GM12878 (cell line): ENCODE measurements at places on chromosomes 13 and 19. TPM values are rescaled to one million over a fixed set of nuclear protein-coding genes. Genes with fewer than 3 reads are reported as not detected.

SPTBN4 gene
- 0.64 and 1.1 TPM in 2 replicates for polyA plus RNA-seq

ACER1 gene
- not detected in 2 replicates for polyA plus RNA-seq

SIGLEC11 gene
- not detected in 2 replicates for polyA plus RNA-seq

CATSPERD gene
- 0.19 and 0.21 TPM in 2 replicates for polyA plus RNA-seq

MVB12A gene
- 34.7 and 42.3 TPM in 2 replicates for polyA plus RNA-seq

SHISA2 gene
- not detected in 2 replicates for polyA plus RNA-seq

FAM124A gene
- not detected in 2 replicates for polyA plus RNA-seq

ZNF112 gene
- polyA plus RNA-seq = 0.04 and 0.07 TPM in 2 replicates

CYP2S1 gene
- 0.28 TPM in 1 of 2 replicates, not detected in the other for polyA plus RNA-seq

LHB gene
- polyA plus RNA-seq = 0.45 and 0.60 TPM in 2 replicates

CEACAM18 gene
- polyA plus RNA-seq = not detected in 2 replicates

SPIB gene
- 44.1 and 60.2 TPM in 2 replicates for polyA plus RNA-seq

ZNF415 gene
- not detected in 2 replicates for polyA plus RNA-seq

PRX gene
- polyA plus RNA-seq = 0.27 and 0.29 TPM in 2 replicates

POLR2I gene
- polyA plus RNA-seq = 251 and 256 TPM in 2 replicates

SHANK1 gene
- not detected in 2 replicates for polyA plus RNA-seq

CEACAM3 gene
- polyA plus RNA-seq = not detected in 2 replicates

GPR4 gene
- not detected in 2 replicates for polyA plus RNA-seq

DCLK1 gene
- polyA plus RNA-seq = not detected in 2 replicates

RSPH6A gene
- 0.25 TPM in 1 of 2 replicates, not detected in the other for polyA plus RNA-seq

FGF21 gene
- polyA plus RNA-seq = not detected in 2 replicates

LYL1 gene
- 7.1 and 8.0 TPM in 2 replicates for polyA plus RNA-seq

C2CD4C gene
- polyA plus RNA-seq = not detected in 2 replicates

ZNF491 gene
- 0.23 and 0.51 TPM in 2 replicates for polyA plus RNA-seq

ZNF91 gene
- polyA plus RNA-seq = 6.9 and 9.6 TPM in 2 replicates

CCDC97 gene
- polyA plus RNA-seq = 27.3 and 28.4 TPM in 2 replicates

ZNF560 gene
- polyA plus RNA-seq = 0.16 TPM in 1 of 2 replicates, not detected in the other

FPR3 gene
- polyA plus RNA-seq = not detected in 2 replicates

CYP2A7 gene
- polyA plus RNA-seq = not detected in 2 replicates

ATF5 gene
- 19.0 and 20.3 TPM in 2 replicates for polyA plus RNA-seq

FFAR2 gene
- polyA plus RNA-seq = 0.53 and 0.68 TPM in 2 replicates

ZNF726 gene
- polyA plus RNA-seq = 1.0 and 1.5 TPM in 2 replicates

ADAMTS10 gene
- polyA plus RNA-seq = 0.15 TPM in 1 of 2 replicates, not detected in the other

WDR87 gene
- not detected in 2 replicates for polyA plus RNA-seq

SLC25A41 gene
- 0.30 TPM in 1 of 2 replicates, not detected in the other for polyA plus RNA-seq

MEX3D gene
- polyA plus RNA-seq = 0.29 and 0.63 TPM in 2 replicates

ZNF579 gene
- polyA plus RNA-seq = 0.68 and 1.5 TPM in 2 replicates

ZNF497 gene
- 0.28 and 0.66 TPM in 2 replicates for polyA plus RNA-seq

KLK4 gene
- not detected in 2 replicates for polyA plus RNA-seq

GPR183 gene
- 209 and 215 TPM in 2 replicates for polyA plus RNA-seq

TGDS gene
- 23.4 and 25.8 TPM in 2 replicates for polyA plus RNA-seq

SOX1 gene
- not detected in 2 replicates for polyA plus RNA-seq

POU2F2 gene
- polyA plus RNA-seq = 47.7 and 48.9 TPM in 2 replicates
